Progenitor cell of endocrine pancreas (in vitro differentiated cells): ENCODE measurements at places on chromosomes 5 and 9. TPM values are rescaled to one million over a fixed set of nuclear protein-coding genes. Genes with fewer than 3 reads are reported as not detected.

- DNase-seq, result no peak
These were observed 53.8 kb upstream of the NRARP start for GRCh38 chr9:137355761-137356365.

DNA sequence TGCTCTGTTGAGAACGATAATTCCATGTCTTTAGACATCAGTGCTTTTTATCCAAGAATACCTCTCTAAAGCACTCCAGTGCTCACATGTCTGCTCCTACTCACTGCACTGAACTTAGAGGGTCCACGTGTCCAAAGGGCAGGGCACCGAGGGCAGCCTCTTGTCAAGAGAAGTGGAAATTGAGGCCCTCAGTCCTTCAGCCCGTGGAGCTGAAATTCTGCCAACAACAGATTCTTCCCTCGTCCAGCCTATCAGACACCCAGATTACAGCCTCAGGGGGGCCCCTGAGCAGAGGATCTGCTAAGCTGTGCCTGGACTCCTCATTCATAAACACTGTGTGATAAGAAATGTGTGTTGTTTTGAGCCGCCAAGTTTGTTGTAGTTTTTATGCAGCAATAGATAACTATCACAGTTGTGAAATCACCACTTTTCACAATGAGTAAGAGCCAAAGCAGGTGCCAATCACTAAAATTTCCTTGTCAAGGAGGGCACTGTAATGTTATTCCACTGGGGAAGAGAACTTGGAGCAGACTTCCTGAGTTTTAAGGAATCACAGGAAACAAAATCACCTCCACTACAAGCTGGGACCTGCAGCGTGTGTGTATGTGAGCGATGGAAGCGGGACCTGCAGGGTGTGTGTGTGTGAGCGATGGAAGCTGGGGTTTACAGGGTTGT, 58.8 kb upstream of the IGFBPL1 start:
- no peak for DNase-seq

- DNase-seq, result no peak
These were observed 101.5 kb downstream of the DENND1A start for GRCh38 chr9:123828449-123828848.

GRCh38 chr9:107933097-107933496, 443.5 kb upstream of the KLF4 start:
- DNase-seq, result no peak

Gene CACFD1
- total RNA-seq, result 55.6 and 56.2 TPM in 2 replicates

Gene PFN3
- total RNA-seq, result not detected in 2 replicates

Gene C9orf153
- total RNA-seq, result 0.69 TPM in 1 of 2 replicates, not detected in the other

Gene MAMDC2
- total RNA-seq, result 0.27 and 0.60 TPM in 2 replicates

DNA sequence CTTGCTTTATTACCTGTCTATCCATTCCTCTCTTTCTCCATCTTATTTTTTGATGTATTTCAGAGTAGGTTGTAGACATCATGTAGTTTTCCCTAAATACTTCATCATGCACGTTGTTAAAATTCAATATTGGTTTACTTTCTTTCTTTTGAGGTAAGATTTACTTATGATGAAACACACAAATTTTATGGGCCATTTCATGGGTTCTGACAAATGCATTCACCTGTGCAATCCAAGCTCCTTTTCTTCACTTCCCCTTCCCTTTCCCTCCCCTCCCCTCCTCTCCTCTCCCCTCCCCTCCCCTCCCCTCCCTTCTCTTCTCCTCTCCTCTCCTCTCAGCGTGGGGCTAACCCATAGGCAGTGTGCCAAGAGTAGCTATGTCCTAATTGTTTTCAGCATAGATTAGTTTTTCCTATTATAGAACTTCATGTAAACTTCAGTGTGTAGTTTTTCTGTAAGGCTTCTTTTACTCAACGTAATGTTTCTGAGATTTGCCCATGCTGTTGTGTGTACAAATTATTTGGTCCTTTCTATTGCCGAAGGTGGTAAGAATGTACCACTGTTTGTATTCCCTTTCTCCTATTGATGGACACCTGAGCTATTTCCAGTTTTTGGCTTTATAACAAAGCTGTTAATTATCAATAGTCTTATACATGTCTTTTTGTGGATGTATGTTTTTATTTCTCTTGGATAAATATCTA, 92.9 kb upstream of the CLINT1 start:
- DNase-seq, result no peak

Gene TAF1L
- total RNA-seq, result not detected in 2 replicates
